ENCODE measurements at places on chromosomes 13 and 19.

DNA sequence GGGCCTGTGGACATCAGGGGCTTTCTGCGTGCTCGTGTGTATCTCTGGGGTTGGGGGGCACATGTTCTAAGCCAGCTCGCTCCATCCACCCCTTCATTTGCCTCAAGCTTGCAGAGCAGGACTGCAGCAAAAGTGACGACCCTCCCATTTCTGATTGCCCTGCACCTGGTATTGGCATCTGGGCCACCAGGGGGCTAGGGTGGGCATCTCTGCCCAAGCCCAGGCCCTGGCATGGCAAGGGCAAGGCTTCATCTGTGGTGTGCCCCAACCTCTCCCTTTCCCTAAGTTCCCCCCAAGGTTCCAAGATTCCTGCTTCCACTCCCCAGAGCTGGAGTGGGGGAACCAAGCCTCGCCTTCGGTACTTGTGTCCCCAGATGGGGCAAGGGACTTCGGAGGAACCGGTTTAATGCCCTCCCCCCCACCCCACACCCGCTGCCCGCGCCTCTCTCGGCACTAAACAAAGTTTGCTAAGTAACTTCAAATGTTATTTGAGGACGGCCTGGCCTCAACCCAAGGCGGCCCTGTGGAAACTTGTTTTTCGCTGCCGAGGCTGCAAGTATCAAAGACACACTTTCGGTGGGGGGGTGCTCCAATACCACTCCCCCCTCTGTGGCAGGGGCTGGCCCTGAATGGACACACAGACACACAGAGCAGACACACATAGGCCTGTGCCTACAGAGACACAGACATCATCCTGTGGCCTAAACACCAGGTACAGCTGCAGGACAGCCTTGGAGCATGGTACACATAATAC is 12.2 kb downstream of the NFIX start:
- DNase-seq = peak; percentile 58

DNA sequence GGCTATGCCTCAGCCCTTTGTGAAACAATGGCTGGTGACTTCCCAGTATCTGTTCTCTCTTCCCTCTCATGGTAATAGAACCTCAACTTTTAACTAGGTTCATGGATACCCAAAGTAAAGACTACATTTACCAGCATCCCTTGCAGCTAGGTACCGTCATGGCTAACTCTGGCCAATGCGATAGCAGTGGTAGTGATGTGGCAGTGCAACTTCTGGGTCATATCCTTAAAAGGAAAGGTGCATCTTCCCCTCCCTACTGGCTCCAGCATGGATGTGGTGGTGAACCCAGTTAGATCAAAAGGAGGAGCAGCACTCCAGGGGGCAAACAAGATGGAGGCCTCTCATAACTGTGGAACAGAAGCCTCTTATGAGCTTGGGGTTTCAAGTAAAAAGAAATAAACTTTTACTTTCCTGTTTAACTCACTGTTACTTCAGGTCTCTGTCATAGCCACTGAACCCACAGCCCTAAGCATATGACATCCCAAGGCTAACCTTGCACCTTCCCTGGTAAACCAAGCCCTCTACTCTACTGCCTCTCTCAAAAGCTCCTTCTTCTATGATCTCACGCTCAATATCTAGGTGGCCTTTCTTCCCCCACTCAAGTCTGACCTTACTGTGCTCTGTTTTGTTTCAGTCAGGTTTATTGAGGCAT is 104.4 kb downstream of the DOCK9 start:
- no peak for DNase-seq

- peak; percentile 8 for DNase-seq
Measured at GRCh38 chr13:71290963-71291841, 575.8 kb downstream of the DACH1 start.

GRCh38 chr13:80132741-80133601 is 208.0 kb downstream of the SPRY2 start:
- DNase-seq = no peak

DNA sequence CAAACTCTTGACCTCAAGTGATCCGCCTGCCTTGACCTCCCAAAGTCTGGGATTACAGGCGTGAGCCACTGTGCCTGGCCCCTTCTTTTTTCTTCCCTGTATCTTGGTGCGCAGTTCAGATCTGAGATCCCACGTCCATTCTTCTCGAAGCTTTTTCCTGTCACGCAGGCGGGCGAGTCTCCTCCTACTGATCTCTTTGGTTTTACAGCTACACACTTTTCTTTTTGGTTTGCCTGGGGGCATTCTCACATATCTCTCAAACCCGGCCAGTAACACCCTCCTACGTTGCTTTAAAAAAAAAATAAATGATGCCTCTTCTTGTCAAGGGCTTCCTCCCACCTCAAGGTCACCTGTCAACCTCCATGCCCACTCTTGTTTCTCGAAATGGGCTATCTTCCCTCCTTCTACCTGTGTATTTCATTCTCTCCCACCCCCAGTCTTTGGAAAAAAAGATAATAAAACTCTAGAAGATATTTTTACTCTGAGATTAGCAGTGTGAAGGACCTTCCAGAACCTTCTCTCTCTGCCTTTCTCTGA is 12.1 kb downstream of the TMPRSS9 start:
- no peak for DNase-seq

DNA sequence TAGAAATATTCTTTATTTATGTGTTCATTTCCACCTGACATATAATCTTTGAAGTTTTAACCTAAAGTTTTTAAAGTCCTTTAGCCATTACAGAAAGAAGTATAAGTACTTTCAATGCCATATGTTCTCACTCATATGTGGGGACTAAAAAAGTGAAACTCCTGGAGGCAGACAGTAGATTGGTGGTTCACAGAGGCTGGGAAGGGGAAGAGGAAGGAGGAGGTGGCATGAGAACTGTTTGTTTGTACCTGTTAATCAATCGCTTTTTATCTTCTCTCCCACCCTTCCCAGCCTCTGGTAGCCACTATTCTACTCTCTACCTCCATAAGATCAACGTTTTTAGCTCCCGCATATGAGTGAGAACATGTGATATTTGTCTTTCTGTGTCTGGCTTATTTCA is 131.1 kb downstream of the MYO16 start:
- no peak for DNase-seq

- no peak for DNase-seq
Measured at GRCh38 chr13:77874406-77874805, 44.2 kb downstream of the EDNRB start.

DNA sequence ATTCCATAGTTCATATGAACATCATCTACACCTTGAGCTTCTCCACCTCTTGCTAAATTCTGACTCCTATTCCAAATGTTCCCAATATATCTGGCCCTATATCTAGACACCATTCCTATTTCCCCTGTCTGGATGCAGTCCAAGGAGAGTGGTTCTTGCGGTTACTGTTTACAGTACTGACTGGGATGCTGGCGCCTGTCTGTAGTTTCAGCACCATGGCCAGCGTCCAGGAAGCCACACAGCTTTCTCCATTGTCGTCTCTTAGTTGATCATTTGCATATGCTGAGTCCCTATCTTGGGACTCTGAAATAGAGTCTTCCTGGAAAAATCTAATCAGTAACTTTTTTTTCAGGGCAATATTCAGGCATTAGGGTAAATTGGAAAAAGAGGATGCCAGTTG is 14.9 kb downstream of the LAIR2 start:
- DNase-seq = peak; percentile 40

DNA sequence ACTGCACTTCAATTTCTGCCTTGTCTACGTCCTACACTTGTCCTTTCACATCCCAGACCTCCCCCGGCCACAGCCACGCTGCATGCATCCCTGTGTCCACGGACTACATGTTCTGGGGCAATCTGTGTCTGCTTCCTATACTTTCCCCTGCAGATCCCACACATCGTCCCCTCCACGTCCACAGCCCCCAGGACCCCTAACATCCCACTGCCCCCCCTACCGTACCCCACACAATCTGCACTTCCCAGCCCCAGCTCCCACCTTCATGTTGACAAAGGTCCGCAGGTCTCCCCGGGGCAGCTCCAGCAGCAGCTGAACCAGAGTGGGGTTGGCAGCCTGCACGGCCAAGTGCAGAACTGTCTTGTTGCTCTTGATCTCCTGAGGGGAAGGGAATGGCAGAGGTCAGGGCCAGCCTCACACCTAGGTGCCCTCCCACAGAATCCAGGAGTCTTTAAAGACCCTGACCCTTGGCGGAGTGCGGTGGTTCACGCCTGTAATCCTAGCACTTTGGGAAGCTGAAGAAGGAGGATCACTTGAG is 10.2 kb downstream of the NFKBID start:
- DNase-seq = no peak

DNA sequence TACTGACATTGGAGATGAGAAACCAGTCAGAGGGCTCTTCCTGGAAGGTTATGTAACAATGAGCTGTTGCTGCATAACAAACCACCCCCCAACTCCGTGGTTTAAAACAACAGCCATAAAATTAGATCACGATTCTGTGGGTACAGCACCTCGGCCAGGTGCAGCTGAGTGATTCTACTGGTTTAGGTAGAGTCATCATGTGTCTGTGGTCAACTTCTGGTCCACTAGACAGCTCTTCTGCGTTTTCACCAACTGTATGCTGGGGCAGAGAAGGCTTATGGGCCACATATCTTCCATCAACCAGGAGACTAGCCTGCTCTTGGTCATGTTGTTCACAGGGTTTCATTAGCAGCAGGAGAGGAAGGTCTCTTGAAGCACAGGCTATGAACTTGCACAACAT is 585.5 kb downstream of the KCTD12 start:
- DNase-seq = no peak

DNA sequence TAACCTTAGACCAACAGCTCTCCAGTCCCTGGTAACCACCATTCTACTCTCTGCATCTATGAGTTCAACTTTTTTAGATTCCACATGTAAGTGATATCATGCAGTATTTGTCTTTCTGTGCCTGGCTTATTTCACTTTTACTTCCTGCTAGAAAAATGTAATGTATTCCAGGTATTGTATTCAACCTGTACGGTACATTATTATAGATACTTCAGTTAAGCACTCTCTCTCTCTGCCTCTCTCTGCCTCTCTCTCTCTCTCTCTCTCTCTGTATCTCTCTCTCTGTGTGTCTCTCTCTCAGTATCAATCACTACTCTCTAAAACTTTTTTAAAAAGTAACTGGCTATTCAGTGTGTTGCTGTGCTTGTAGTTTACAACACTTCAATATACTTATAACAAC is 8.4 kb downstream of the DACH1 start:
- DNase-seq = no peak

DNA sequence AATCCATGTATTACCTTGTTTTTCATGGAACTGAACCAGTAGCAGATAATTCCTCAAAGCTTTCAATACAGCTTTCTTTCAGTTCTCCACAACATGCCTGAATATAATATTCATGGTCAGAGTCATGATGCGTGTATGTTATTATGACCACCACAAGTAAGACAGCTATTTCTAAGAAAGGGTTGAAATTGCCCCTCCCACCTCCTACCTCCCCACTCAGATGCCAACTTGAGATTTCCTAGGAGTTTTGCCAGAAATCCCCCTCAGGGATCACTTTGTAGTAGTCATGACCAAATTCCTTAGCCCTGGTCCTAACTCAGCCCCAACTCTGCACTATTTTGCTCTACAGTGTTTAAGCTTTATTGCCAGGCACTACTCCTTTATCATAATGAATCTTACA is 69.9 kb upstream of the RAP2A start:
- no peak for DNase-seq

GRCh38 chr13:95535243-95535642 is 17.3 kb upstream of the CLDN10 start:
- peak; percentile 97 for DNase-seq

DNA sequence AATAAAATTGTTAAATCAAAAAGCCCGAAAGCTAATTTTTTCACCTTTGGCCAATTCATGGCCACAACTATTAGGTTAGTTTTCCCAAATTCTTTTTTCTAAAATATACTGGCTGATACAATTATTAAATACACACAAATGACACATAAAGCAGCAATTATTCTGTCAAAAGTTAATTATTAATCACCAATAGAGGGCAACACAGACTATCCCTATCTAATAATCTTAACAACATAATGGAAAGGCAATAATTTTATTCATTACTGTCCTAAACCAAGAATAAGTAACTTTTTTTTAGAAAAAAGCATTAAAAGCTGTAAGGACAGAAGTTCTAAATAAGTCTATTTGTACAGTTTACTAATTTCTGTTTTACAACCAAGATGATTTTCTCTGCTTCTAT is 51.7 kb downstream of the KATNAL1 start:
- no peak for DNase-seq

GRCh38 chr13:41384749-41385503 is 72.4 kb upstream of the RGCC start:
- DNase-seq = no peak

GRCh38 chr19:45899919-45900589 is 2.4 kb downstream of the MYPOP start:
- no peak for DNase-seq

DNA sequence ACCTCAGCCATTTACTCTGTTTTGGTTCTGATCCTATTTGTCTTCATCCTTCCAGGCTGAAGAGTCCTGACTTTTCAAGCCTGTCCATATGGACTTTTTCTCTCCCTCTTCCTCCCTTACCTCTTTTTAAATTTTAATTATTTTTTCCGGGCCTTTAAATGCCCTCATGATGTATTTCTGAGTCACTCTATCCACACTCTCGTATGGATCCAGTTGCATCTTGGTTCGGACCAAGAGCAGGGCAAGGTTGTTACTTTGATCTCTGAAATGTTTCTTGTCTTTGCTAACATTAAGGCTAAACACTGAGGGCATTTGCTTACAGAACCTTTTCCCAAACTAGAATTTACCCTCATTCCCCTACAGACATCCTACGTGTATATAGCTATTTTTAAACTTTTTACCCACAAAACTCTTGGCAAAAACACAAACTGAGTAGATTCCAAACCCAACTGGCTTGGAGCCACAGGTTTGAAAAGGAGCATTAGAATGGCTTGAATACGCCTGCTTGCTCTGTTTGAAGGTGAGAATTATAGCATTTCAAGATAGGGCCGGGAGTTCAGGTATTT is 47.4 kb upstream of the SERPINE3 start:
- DNase-seq = no peak

- no peak for DNase-seq
Measured at GRCh38 chr13:94154367-94154766, 325.1 kb downstream of the DCT start.

GRCh38 chr13:38496917-38497316 is 147.3 kb downstream of the UFM1 start:
- DNase-seq = no peak

- DNase-seq = no peak
Measured at GRCh38 chr19:15779756-15780476, 7.5 kb upstream of the OR10H5 start.

DNA sequence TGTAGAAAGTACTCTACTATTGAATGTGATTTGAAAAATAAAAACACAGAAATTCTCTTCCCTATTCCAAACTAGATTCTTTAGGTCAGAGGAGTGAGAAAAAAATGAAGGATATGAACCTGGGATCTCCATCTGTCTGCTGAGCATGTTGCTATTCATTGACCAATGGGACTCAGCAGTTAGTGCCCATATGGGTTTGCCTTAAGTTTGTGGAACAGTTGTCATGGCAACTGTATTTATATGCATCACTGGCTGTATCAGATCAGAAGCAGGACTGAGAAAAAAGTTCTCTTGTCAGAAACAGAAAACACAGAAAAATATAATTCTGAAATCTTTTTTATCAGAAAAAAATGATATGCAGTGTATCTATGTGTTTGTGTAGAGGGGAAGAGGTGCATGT is 73.3 kb upstream of the ATXN8OS start:
- no peak for DNase-seq

All from epithelial cell of esophagus (primary cell).